ENCODE measurements at places on chromosomes 1 and 21.

DNA sequence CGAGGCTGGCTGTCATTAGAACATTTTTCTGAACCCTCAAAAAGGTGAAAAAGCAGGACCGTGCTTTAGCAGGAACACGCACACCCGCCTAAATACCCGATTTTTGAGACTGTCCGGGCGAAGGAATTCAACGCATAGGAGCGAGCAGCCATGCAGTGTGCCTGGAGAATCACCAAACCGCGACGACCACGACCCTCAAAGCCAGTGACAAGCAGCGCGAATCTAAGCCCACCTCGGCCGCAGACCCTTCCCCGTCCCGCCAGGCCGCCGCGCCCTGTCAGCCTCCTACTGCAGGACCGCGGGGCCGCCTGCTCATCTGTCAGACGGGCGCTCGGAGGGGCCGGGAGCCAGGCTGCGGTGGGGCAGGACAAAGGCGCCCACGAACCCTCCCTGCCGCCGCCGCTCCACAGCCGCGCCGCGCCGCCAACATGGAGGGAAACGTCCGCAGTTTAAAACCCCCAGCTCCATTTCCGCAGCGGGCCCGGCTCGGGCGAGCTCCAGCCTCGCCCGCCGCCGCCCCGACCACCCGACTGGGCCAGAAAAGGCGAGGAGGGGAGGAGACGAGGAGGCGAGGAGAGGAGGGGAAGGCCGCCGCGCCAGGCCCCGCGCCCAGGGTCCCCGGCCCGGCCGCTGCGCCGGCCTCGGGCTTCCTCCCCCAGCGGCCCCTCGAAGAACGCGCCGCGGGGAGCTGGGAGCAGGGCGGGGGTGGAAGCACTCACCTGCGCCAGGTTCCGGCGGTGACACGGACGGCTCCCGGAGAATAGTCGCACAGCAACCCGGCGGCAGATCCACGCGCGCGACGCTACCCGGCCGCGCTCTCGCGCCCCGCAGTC, at the start of gene LBR:
Gene LBR (minus strand): TSS at position 804 of the 833 bp plus-strand sequence. CDS start 3,963 bp downstream, outside the sequence.
- DNase-seq = no peak

- no peak for DNase-seq
These were observed 5.1 kb upstream of the ARNT start for GRCh38 chr1:150881331-150882070.

DNA sequence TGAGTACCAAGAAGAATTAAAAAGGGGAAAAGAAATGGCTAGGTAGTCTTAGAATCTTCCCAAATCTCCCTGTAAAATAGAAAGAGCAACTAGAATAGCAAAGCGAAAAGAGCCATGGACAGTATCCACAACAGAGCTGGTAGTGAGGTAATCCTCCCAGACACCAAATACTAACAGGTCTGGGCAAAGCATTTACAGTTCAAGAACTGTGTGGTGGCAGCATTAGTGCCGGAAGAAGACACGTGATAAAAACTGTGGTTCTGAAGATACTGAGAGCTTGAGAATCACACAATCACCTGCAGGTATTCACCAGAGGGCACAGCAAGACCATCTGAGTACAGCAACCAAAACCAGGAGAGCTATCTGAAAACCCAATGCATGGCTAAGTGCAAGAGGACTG, 31.8 kb upstream of the OLIG2 start:
- DNase-seq = no peak

DNA sequence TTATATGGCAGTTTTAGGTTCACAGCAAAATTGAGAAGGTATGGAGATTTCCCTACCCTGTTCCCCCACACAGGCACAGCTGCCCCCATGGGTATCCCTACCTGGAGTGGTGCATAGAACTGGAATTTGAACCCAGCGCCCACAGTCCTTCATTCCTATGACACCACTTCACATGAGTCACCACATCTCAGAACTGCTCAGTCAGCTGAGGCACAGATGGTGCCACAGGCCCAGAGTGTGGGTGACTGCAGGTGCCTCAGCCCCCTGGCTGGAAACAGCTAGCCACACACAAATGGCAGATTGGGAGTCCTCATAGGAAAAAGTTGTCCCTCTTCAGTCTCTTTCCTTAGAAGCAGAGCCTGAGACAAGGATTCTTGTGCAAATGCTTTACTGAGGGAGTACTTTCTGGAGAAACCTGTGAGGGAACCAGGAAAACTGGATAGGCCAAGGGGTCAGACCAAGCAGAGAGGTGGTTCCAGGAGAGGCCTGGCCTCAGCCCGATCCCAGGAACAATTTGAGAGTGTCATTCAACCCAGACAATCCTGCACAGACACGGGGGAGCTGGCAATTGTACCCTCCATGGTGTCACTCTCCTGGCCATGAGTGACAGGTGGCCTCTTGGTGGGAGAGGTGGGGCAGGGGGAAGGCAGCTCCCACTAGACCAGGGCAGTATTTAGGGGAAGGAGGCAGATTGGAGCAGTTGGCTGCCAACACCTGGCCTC, 6.9 kb downstream of the PLA2G2D start:
- no peak for DNase-seq

DNA sequence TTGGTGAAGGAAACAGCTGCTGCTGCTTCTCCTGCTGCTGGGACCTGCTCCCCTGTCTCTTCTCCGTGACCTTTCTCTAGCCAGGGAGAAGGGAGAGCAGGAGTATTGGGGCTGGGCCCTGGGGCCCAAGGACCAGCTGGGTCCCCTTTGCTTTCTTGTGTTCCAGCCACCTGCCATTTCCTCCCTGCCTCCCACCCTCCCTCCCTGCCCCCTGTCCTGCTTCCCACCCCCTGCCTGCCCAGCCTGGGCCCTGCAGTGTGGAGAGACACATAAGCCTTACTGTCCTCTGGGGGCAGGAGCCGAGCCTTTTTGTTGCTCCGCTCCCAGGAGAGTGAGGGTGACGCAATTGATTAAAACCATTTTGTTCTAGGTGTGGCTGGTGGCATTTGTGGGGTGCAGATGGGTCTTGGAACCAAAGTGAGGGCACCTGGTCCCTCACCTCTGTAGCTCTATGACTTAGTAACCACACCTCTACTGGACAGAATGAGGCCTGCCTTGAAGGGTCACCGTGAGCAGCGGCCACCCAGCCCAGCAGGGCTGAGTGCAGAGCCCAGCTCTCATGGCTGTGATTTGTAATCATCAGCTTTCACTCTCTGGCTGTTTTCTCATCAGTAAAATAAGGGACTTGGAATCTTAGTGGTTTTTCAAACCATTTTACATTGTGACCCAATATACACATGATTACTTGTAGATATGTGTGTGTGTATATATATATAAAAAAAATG, 13.9 kb upstream of the TMEM222 start:
- DNase-seq = no peak

DNA sequence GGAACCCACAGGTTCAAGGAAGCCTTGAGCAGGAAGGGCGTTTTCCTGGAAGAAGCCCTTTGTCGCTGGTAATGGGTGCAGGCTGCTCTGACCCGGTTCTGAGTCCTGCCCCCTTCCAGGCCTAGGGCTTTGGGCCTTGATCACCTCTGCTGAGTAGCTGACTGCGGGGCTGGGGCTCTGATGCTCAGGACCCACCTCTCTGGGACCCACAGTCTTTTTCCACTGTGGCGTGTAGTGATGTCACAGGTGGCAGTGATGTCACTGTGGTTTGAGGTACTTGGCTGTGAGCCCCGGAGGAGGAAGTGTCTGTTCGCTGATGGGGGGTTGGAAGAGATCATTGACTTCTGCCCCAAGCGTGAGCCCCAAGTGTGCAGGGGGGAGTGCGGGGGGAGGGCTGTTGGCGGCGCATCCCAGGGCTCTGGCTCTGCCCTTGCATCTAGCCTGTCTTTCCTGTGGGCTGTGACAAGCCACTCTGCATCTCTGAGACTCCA, 6.9 kb downstream of the TNFRSF1B start:
- no peak for DNase-seq
